NCI-H2029 (cell line): ENCODE measurements at places on chromosomes 7 and 10.
A peak's percentile ranks its signal among the peaks of the same experiment; 100 is the strongest.

- no peak for DNase-seq
Measured at GRCh38 chr10:132841615-132841975, 55.6 kb upstream of the NKX6-2 start.

DNA sequence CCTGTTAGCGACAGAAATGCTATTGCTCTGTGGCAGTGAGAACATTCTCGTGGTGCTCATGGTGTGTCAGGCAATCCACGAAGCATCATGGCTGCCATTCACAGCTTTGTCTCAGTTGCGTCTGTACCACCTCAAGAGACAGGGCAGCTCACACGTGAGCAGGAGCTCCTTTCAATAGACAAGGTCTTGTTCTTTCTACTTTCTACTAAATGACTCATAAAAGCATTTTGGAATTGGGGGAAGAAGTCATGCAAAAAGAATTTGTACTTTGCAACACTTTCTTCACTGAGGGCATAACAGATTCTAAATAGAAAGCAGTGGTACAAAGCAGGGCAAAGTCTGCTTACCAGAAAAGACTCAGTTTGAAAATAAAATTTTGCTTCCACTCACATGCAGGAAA is 638.5 kb downstream of the PHTF2 start:
- DNase-seq, result no peak

DNA sequence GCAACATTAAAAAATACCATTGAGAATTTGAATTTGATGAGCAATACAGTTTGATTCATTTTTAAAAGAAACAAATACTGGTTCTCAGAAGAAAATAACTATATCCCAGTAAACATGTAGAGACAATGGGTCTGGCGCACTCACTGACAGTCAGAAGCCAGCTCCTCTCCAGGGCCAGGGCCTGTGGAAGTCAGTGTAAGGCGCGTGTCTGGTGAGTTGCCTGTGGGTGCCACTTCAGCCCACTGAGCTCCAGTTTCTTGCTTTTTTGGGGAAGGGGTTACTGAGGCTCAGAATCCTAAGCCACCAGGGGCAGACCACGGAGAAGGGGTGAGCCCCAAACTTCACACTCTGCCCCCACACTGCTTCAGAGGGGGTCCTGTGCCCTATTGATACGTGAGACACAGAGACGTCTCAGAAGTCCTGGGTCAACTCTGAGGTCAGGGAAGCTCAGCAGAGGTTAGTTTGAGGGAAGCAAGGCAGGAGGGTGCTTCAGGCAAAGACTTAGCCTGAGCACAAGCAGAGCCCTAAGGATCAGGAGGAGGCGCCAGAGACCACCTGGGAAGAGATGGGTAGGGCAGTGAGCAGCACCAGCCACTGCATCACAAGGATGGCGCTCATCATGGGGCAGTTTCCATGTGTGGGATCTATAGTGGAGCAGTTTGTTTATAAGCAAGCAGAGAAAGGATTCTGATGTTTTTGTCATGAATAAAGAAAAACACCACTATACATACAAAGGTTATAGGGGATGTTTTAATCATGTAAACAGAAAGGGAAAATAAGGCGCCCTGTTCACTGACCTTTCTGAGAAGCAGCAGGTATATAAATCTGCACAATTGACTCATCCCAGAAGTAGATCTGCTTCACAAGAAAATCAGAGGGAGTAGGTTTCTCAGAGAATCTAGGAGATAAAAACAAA is 95.7 kb downstream of the PKD1L1 start:
- no peak for DNase-seq

GRCh38 chr10:70827086-70827757 is 11.5 kb downstream of the SGPL1 start:
- no peak for DNase-seq

DNA sequence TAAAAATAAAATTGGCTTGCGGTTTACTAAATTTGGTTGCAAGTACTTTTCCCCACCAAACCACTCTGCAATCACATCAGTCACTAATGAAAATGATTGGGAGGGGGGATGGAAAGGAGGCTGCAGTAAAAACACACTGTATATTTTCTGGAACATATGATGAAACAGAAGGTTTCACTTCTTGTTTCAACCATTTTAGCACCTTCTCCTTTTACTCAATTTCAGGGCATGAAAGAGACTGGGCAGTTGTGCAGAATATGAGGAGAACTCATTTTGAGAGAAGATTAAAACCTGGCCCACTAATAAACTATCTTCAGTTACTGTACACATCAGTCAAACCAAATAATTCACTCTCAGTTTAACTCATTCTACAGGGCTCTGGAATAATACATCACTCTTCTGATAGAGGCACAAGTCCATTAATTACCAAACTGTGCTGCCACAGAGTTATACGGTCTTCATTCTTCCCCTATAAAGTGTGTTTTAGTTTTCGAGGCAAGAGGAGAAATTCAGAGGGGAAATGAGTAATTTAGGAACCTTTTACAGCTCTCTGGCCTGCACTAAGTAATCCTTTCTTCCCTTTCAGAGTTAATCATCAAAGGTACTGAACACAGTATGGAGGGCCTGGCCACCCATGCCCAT is 25.5 kb downstream of the JAZF1 start:
- no peak for DNase-seq

DNA sequence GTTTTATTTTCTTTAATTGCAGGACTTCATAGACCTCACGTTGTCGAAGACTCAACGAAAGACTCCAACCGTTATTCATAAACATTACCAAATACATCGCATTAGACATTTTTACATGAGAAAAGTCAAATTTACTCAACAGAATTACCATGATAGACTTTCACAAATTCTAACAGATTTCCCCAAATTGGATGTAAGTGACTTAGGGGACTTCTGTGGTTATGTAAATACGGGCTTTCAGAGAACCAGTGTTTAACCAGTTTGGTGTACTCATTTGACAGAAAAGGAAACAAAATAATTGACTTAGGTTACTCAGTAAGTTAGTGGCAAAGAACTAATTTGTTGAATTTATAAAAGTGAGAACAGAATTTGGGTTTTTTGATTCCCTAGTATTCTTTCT is 4.2 kb downstream of the GTPBP4 start:
- DNase-seq, result no peak

GRCh38 chr10:95389982-95390381 is 99.2 kb upstream of the PDLIM1 start:
- DNase-seq, result no peak

DNA sequence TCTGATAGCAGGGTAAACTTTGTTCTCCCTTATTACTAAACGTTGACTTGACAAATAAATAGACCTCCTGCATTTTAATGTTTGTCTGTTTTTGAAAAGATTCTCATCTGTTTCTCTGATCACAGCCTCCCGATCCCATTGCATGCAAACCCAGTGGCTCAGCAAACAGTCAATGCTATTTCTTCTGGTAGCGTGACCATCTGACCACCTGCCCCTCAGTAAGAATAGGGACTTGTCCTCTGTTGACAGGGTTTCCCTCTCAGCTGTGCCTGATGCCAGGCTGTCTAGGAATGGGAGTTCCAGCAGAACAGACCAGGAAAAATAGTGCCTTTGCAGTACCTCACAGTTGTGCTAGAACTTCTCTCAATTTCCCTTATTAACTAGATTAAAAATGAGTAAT is 40.7 kb upstream of the EBLN1 start:
- DNase-seq, result no peak

GRCh38 chr10:89838044-89838615 is 136.7 kb downstream of the KIF20B start:
- no peak for DNase-seq

- no peak for DNase-seq
Measured at GRCh38 chr10:33067917-33068316, 109.9 kb upstream of the ITGB1 start.

DNA sequence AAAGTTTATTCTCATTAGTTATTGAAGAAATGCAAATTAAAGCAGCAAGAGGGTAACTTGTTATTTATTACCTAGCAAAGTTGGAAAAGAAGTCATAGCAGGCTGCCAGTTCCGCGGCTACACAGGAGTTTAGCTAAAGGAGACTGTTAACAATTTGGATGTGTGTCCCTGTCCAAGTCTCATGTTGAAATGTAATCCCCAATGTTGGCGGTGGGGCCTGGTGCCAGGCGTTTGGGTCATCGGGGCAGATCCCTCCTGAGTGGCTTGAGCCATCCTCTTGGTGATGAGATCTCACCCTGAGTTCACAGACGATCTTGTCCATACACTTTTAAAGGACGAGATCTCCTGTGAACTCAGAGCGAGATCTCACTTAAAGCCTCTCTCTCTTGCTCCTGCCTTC is 608.3 kb downstream of the SH2D4B start:
- no peak for DNase-seq

GRCh38 chr10:110566472-110567200 is 859 bp upstream of the SMC3 start:
- DNase-seq, result no peak

- DNase-seq, result no peak
Measured at GRCh38 chr7:74032191-74032490, 4.2 kb downstream of the ELN start.

GRCh38 chr7:36979810-36980248 is 255.5 kb upstream of the AOAH start:
- DNase-seq, result no peak

DNA sequence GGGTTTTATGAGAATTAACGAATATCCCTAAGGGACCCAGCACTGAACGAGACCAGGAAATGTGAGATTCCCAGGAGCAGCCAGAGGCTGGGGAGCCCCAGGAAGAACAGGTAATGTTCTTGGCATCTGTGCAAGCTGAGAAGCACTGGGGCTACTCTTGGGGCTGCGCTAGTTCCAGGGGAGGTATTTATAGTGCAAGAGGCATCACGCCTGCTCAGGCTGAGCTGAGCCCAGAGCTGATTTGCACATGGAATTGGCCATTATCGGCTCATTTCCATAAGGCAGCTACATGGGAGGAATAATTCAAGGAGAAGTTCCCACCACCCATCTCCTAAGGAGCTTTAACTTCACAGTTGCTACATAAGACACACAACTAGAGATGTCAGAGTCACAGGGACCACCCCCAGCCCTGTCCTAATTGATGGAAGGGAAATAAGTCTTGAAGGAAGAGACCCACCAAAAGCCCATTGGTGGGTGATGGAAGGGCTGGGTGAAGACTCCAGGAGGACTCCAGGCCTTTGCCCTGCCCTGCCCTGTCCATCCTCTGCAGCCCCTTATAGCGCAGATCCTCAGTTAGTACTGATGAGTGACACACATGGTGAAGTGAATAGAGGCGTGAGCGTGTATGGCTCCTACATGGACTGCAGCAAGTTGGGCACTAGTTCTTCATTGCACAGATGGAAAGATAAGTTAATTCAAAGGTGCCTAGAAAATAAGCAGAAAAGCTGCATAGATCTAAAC is 178.9 kb downstream of the GRID1 start:
- no peak for DNase-seq

GRCh38 chr7:63233881-63234280 is 764.8 kb upstream of the ZNF722 start:
- DNase-seq, result no peak

DNA sequence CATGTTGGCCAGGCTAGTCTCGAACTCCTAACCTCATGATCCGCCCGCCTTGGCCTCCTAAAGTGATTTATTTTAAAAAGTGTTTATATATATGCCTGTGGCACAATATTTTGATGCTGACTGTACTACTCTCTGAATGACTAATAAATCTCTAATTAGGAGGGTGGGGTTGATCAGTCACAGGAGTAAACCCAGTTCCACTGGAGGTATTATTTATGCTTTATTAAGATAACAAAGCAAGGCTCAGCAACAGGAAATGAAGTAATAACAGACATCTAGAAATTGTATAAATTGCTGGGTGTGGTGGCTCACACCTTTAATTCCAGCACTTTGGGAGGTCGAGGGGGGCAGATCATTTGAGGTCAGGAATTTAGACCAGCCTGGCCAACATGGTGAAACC is 26.0 kb upstream of the MCU start:
- no peak for DNase-seq

GRCh38 chr7:138292951-138293350 is 167.1 kb upstream of the TRIM24 start:
- no peak for DNase-seq

GRCh38 chr10:36765782-36766414 is 359.5 kb upstream of the ANKRD30A start:
- DNase-seq, result no peak

DNA sequence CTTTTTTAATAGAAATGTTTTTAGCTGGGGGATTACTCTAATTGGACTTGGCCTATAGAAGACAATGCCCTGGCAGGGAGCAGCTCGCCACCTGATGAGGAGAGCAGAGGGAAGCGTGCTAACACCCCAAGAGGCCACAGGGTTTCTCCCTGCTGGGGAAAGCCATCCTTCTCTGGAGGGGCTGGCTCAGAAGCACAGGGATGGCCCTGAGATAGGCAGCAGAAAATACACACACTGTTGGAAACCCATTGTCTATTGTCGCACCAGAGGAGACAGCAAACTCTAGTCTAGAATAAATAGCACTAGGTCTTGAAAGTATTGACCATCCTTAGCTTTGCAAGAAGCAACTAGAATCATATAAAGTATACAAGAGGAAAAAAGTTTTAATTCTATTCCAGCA is 5.4 kb downstream of the COBL start:
- no peak for DNase-seq

GRCh38 chr10:61284222-61284890 is 168.8 kb downstream of the TMEM26 start:
- DNase-seq, result peak; percentile 15

DNA sequence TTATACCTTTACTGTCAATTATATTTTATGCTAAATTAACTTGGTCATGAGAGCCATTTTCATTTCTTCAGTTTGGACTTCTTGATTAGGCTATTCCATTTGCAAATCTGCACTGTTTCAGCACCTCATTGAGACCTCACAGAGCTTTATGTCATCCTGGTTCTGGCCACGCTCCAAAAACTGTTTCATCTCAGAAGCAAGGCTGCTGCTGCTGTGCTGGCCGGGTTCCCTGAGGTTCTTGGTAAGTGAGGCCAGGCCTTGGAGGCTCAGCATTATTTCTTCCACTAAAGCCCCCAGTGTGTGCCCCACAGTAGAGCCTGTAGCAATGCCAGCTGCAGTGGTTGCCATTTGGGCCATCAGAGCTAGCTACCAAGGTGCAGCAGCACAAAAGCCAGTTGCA is 7.8 kb upstream of the ZNF485 start:
- DNase-seq, result no peak

DNA sequence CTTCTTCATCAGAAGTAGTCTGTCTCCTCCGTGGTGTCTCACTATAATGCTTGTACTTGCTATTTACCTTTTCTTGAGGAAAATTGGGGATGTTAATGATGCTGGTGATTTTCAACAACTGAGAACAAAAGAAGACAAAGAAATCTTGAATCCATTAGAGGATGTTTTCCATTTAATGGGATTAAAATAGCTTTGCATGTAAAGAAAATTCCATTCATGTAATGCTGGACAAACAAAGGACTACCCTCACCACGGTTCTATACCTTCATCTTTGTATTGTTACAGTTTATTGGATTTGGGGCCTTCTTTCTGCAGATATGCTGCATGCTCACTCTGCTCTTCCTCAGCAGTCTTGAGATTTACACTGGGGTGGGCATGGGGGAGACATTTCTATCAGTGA is 128.4 kb downstream of the WNT2 start:
- DNase-seq, result no peak

GRCh38 chr10:74153123-74153522 is 2.1 kb downstream of the ADK start:
- DNase-seq, result no peak

DNA sequence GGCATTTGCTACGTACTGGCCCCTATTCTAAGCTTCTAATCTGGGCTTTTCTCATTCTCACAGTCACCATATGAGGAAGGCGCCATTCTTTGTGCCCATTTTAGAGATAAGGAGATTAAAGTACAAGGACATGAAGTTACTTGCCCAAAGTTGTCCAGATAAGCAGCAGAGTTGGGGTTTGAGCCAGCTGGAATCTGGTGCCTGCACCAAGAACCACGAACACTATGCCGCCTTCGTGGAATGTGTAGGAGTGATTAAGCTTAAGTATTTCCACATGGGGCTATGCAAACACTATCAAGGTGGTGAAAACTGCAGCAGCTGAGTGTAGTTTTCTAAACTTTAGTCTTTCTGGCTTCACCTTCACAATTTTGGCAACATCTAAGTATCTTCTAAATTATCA is 342.7 kb upstream of the ETV1 start:
- no peak for DNase-seq
